ENCODE measurements at places on chromosomes 3 and 15.

DNA sequence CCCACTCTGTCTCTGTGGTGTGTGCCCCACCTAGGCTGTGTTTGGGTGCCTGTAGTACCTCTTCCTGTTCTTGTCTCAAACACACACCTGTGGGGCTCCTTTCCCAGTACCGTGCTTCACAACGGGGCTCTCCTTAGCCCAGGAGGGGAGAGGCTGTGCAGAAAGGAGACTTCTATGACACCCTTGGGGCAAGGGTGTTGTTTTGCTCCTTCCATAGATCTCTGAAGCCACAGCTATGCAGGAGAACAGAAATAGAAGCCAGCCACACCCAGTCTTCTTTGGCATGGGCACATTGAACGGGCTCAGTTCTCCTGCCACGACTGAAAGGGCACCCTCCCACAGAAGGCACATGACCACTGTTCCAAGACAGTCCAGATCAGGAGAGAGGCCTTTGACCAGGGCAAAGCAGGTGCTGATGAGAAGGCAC is 74.3 kb downstream of the LIPC start:
- no peak for DNase-seq

GRCh38 chr3:36894914-36895313 is 49.9 kb downstream of the TRANK1 start:
- DNase-seq = no peak

- DNase-seq = no peak
These were observed 49.1 kb downstream of the FMN1 start for GRCh38 chr15:33145447-33145846.

DNA sequence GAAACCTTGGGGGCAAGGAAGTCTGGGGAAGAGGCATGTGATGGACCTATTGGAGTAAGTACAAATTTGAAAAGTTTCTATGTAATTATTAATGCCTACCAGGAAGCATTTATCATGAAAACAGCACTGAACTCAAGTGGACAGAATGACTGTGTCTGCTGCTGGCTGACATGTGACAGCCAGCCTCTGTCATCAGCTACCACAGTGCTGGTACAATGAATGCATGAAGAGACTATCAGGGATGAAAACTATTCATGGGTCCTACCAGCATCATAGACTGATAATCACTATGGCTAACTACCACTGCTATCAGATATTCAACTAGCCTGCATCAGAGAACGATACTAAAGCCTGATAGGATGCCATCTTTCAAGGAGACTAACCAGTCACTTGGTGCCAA is 193.5 kb downstream of the RAP2B start:
- no peak for DNase-seq

GRCh38 chr15:78018946-78019644 is 58.4 kb downstream of the TBC1D2B start:
- no peak for DNase-seq

- DNase-seq = no peak
These were observed 625.4 kb downstream of the TBL1XR1 start for GRCh38 chr3:176571926-176572325.

DNA sequence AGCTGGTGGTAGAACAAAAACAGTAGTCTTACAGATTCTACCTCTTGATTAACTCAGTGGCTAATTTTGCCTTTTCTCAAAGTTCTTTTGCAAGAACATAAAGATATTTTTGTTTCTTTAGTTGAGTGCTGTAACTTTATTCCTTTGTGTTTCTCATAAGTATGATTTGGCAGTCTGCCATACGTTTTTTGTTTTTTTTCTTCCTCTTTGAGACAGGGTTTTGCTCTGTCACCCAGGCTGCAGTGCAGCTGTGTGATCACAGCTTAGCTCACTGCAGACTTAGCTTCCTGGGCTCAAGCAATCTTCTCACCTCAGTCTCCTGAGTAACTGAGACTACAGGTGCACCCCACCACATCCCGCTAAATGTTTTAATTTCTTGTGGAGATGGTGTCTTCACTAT is 22.4 kb downstream of the B3GNT5 start:
- DNase-seq = no peak

DNA sequence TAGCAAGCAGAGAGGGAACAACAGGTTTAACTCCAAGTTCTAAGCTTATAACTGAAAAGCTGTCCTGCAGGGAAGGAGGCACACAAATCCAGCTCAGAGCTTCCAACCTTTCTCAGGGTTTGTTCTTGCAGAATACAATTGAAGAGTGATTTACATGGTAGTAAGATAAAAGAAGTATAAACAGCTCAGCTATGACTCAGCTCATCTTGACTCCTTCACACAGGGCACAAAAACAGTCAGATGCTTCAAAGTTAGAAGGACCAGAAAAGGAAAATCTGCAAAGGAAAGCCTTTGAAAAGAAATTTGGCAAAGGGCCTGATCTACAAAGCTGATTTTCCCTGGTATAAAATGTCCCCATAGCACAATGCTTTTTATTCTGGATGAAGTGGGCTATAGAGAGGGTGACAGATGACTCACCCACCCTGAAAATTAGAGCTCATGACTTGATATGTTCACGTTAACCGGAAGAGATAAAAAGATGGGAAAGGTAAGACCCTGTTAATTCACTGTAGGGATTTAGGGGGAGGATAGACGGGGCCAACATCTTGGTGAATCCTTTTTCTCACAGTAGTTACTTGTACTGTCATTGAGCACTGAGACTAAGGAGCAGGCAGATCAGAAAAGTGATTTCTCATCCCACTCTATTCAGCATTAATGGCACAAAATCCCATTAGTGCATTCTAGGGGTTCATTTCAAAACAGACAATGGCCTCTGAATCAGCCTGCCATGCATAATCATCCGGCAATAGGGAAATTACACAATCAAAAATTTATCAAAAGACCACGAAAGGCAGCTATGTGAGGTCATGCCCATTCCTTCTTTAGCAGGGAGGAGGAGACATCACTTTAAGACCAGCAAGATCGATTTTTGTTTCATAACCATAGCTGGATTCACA is 143.5 kb downstream of the GAP43 start:
- peak; percentile 68 for DNase-seq

DNA sequence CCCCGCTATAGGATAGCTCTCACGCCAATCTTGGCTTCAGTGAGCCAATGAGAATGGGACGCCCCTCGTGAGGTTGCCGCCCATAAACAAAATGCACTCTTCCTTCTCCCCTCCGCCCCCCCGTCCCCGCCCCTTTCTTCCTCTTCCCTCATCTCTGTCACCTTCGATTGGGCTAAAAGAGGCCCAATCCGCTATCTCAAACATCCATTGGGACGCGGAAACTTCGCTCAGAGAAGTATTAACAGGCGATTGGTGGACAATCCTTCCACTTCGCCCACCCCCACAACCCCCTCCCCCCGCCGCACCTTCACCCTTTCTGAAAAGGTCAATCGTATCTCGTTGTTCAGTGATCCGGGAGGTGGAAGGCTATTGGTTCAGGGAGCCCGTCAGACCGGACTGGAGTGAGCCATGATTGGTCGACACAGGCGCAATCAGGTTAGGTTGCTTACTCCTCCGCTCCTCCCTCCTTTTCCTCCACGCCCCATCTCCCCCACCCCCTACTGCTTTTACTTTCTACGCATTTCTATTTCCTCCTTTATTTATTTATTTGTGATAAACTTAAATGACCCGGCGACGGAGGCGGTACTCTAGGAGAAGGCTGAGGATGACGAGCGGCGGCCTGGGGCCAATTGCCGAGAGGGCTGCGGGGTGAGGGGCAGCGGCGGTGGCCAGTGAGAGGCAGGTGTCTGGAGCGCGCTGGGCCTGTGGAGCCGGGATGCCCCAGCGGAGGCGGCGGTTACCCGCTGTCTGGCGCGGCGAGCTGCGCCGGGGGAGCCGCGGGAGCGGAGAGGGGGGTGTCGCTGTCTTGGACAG is 447 bp upstream of the ZBTB20 start:
- peak; percentile 100 for DNase-seq

GRCh38 chr3:43693594-43693993 is 2.9 kb downstream of the ABHD5 start:
- no peak for DNase-seq

DNA sequence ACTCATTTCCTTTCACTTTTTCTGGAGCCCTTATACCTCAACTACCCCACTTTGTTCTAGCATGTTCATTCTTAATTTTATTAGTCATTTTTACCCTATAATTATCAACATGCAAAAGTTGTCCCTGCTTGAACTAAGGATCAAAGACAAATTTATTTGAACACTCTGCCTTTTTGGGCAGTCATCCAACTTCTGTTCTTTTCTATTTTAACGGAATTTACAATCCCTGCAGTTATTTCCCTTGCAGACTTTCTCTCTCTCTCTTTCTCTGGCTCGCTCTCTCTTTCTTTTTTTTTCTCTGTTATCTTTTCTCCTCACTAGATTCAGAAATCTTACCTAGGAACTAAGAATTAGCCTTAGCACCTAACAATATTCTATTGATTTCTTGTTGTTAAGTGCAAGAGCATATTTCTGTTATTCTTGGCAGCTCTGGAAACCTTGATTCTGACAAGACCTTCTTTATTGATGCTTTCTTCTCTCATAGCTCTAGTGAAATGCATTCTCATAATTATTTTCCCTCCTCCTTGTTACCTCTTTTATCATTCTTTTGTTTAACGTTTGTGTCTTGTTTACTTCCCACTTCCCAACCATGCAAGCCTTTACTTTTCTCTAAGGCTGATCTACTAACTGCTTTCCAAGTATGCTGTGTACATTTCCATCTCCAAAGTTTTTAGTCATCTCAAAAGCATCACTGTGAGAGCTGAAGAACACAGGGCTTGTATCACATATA is 951.6 kb downstream of the DIPK2A start:
- no peak for DNase-seq

DNA sequence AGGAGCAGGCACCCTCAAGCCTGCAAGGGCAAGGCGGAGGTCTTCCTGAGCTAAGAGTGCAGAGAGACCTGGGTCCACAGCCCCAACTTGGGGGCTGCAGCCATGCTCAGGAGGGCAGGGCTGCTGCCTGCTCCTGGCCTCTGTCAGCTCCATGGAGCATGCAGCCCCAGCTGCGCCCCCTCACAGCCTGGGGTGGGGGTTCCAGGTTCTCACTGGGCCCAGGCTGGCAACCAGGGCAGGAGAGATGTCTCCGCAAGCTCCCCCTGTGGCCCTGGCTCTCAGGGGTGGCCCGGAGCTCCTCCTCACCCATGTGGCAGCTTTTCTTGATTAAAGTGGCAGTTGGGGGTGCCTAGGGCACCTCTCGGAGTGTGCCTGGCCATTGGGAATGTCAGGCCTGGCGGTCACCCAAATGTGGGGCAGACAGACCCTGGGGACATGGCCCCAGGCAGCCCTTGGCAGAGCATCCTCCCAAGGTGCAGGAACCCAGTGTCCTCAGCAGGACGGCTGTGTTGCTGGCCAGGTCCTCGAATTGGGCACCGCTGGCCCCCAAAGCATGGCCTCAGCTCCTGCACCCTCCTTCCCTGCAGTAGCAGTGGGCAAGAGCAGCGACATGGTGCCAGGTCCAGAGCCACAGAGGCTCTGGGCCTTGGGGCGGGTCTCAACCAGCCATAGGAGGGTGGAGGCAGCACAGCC is 210.1 kb upstream of the MLF1 start:
- no peak for DNase-seq

Data from NCI-H82 (cell line).